Peyer's patch (tissue), 4 donors: ENCODE measurements at places on chromosomes 7 and 10.
A peak's percentile ranks its signal among the peaks of the same experiment; 100 is the strongest.

- no peak for DNase-seq
Measured at GRCh38 chr7:55381189-55381588, 16.1 kb downstream of the LANCL2 start.

- peak; percentile 52 for DNase-seq
Measured at GRCh38 chr7:98733036-98733435, 116.0 kb downstream of the NPTX2 start.

DNA sequence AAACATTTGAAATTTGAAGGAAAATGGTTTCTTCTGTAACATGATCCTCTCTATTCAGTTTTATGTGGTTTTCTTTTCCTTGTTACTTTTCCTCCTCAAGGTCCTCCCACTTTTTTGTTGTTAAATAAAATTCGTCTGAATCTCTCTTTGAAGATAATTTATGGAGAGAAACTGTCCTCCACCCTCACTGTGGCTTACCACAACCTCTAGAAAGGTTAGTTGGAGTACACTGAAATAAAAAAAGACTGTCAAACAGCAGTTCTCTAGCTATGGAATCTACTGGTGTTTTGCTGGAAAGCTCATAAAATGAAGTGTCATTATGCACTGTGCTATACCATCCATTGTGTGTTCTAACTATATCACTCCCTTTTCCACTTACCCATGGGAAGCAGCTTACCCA is 189.4 kb downstream of the HDAC9 start:
- no peak for DNase-seq

GRCh38 chr7:128774921-128775320 is 673 bp downstream of the OPN1SW start:
- DNase-seq = no peak

DNA sequence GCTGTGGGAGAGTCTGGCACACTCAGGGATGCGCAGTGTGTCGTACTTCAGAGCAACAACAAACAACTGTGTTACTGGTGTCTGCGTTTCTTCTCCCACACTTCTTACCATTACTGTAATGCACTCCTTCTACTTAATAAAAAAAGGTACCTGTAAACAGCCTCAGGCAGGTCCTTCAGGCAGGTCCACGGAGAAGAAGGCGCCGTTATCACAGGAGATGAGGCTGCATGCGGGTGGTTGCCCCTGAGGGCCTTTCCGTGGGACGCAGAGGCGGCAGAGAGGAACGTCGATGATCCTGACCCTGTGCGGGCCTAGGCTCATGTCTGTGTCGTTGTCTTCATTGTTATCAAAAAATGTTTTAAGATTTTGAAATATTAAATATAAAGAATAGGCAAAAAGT is 29.4 kb downstream of the NKX6-2 start:
- DNase-seq = no peak

DNA sequence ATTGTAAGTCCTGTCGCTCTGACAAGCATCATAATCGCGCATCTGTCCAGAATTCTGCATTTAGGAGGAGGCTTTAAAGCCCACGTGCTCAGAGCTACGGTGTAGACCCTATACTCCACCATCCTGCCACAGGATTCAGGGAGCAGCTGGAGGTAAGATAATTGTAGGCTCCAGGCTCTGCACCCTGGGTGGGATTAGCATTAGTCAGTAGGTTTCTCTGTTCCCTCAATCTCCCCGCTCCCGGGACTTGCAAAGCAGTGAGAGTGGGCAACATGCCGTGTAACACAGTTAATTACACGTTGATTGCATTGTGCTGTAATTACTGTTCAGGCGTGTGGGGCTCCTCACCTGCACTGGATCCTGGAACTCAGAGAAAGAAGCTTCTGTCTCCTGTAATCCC is 89.3 kb upstream of the CUX1 start:
- DNase-seq = no peak

GRCh38 chr7:88338503-88338902 is 31.8 kb upstream of the STEAP4 start:
- no peak for DNase-seq

DNA sequence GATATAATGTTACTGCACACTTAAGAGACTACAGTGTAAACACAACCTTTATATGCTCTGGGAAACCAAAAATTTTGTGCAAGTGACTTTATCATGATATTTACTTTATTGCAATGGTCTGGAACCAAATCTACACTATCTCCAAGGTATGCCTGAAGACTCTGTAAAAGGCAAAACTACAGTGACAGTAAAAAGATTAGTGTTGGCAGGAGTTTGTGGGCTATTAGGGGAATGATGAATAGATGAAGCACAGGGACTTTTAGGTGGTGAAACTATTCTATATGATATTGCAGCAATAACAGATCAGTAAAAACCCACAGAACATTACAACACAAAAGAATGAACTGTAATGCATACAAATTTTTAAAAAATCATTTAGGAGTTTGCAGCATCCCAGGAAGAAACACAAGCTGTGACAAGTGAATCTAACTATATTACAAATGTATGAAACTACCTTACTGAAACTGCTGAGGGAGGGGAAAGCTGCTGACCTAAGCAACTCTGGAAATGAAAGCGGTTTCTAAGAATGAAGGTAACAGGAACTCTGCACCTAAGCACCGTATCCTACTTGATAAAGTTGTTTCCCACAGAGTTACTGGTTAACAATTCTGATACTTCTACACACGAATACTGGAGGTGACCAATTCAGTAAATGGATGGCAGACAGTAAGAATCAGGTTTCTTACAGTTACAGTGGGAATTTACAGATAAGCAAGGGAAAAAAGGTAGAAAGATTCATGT is 82.6 kb downstream of the ATE1 start:
- DNase-seq = no peak

DNA sequence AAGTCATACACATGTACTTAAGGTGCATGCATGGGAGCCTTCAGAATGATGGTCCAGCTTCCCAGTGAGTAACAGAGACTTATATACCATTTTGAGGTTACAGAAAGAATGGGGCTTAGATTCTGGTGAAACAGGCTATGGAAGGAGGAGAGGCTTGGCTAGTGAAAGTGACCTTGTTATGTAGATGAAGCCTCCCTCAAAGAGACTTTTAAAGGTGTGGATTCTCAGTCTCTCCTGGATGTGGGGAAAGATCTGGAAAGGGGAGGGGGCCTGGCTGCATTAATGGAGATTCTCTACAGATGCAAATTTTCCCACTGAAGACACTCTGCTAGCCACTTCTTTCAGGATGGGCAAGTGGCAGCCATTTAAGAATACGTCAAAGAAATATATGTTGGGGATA is 5.5 kb downstream of the RASSF4 start:
- no peak for DNase-seq

- no peak for DNase-seq
Measured at GRCh38 chr7:17446340-17446739, 147.9 kb downstream of the AHR start.

GRCh38 chr10:76133597-76134255 is 702.3 kb downstream of the LRMDA start:
- DNase-seq = no peak

DNA sequence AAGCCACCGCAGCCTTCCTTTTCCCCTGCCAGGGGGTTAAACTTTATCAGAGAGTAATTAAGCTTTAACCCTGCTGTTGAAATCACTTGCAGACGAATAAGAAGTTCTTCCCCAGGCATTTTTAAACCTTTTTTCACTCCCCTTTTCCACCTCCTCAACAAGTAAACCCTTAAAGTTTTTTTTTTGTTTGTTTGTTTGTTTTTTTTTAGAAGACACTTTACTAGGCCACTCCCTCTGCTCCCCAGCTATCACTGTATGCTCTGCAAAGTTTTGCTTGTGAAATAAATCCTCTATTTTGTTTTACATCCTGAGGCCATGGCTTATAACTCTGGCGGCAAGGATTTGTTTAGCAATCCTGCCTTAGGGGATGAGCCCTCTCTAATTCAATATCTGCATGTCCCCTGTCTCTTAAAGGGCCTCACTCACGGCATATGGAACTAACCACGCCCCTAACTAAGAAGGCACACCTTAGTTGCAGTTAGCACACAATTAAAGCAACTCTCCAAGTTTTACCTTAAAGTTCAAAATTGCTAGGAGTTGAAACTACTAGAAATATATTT is 1354.7 kb upstream of the LRRTM3 start:
- no peak for DNase-seq

- no peak for DNase-seq
Measured at GRCh38 chr7:23380556-23380955, 81.4 kb downstream of the MALSU1 start.

- no peak for DNase-seq
Measured at GRCh38 chr7:17056491-17057142, 174.8 kb upstream of the AGR3 start.
